Caco-2 (cell line): ENCODE measurements at places on chromosomes 16 and 17. TPM values are rescaled to one million over a fixed set of nuclear protein-coding genes. Genes with fewer than 3 reads are reported as not detected.
A peak's percentile ranks its signal among the peaks of the same experiment; 100 is the strongest.

DNA sequence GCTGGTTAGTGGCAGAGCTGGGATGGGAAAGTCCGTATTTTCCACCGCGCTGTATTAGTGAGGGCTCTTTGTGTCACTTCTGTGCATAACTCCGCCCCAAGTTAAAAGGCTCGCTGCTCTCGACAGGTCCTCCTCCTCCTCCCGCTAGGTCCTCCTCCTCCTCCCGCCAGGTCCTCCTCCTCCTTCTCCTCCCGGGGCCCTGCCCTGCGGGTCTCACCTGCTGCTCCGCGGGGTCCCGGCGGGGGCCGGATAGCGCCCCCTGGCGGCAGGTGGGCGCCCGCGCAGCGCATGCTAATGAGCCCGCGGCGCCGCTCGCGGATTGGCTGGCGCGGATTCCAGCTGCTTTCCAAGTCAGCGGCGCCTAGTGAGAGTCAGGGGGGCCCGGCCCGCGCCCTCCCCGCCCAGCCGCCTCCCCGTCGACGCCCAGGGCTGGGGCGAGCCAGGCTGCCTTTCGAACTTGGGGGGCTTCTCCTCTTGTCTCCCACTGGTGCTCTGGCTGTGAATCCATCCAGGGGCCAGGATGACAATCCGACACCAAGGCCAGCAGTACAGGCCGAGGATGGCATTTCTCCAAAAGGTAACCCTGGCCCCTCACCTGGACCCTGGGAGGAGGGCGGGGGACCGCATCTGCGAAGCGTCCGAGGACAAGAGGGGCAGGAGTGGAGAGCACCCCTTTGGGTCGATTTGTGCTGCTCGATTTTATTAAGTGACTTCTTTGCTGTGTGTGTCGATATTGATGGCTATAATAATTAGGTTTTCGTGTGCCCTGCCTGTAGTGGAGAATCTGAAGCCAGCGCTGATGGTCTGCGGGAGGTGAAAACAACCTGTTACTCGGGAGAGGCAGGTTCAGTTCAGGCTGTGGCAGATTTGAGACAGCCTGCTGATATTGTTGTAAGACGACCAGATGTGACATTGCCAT, at the start of gene RGS9:
Gene RGS9 (plus strand): TSS at position 350 of the 919 bp plus-strand sequence. CDS start 171 bp downstream, at position 521.
- no peaks in the 10 kb centered on the region for H3K27me3 ChIP-seq
- H3K36me3 ChIP-seq, result no peaks in the 10 kb centered on the region
- peaks cover 7% of the 10 kb centered on the region for H3K4me1 ChIP-seq

GRCh38 chr17:83007504-83008185, 71.8 kb upstream of the METRNL start:
- no peak overlapping the region for H3K27ac ChIP-seq
- no peaks in the 10 kb centered on the region for H3K4me1 ChIP-seq
- no peaks in the 10 kb centered on the region for H3K27me3 ChIP-seq
- DNase-seq, result no peak
- no peaks in the 10 kb centered on the region for H3K36me3 ChIP-seq

DNA sequence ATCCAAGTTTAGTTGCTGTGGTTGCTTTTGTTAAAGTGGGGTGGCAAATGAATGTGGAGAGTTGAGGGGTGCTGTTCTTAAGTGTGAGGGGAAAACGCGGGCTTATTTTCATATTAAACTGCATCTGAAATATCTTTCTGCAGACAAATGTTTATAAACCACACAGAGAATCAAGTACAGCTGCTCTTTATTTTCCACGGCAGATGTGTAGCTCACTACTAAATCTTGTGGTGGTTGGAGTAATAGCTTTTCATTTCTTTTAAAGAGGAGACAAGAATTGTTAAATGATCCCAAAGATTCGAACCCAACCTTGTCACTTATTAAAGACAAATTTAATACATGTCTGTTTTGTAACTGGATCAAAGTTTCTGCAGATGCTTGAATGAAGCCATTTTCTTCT, 2.1 kb downstream of the CLTC start:
- peak overlapping the region; percentile 100 for H3K27ac ChIP-seq
- H3K4me1 ChIP-seq, result peaks cover 47% of the 10 kb centered on the region
- H3K36me3 ChIP-seq, result no peaks in the 10 kb centered on the region
- no peaks in the 10 kb centered on the region for H3K27me3 ChIP-seq
- no peak for DNase-seq

DNA sequence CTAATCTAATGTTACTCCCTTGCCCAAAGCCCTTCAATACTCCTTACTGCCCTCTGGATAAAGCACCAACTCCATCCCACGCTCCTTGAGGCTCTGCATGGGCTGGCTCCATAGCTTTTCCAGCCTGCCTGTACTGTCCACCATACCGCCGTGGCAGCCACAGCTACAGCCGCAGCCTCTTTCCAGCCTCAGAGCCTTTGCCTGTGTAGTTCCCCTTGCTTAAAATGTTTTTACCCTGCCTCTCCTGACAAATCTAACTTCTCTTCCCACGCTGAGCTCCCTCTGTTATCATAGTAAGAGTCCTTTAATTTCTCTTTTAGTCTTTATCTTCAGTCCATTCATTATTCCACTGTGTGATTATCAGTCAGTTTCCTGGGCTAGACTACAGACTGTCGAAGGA, 22.0 kb downstream of the TEX14 start:
- no peak overlapping the region for H3K4me3 ChIP-seq
- DNase-seq, result no peak
- peaks cover 3% of the 10 kb centered on the region for H3K4me1 ChIP-seq
- H3K27ac ChIP-seq, result peak overlapping the region; percentile 40
- H3K36me3 ChIP-seq, result no peaks in the 10 kb centered on the region
- H3K27me3 ChIP-seq, result no peaks in the 10 kb centered on the region

GRCh38 chr17:49520386-49521087, 25.4 kb downstream of the NGFR start:
- H3K36me3 ChIP-seq, result no peaks in the 10 kb centered on the region
- no peak for DNase-seq
- H3K27ac ChIP-seq, result no peak overlapping the region
- no peaks in the 10 kb centered on the region for H3K27me3 ChIP-seq
- no peaks in the 10 kb centered on the region for H3K4me1 ChIP-seq
- H3K4me3 ChIP-seq, result no peak overlapping the region

DNA sequence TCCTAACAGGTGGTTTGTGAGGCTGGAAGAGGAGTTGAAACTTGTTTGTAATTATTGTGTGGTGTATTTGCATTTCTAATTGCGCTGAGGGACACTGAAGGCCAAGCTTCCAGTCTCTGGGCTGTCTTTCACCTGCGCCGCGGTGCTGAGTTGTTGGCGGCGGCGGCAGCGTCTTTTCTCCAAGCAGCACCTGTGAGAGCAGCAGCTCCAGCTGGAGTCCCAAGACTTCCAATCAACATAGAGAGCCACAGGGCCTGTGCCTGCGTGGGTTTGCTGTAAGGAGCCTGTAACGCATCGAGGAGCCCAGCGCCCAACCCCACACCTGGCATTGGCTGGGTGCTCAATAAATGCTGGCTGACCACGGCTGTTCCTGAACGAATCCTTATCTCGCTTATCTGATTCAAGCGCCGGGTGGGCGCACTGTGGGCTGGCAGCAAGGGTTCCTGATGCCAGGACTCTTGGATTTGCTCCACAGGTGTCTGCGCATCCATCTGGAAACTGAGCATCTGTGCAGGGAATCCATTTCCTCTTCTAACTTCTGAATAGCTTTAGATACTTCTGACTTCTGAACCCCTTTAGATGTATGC, 138.1 kb downstream of the ASIC2 start:
- no peaks in the 10 kb centered on the region; the same call in 1 of the 2 replicates for H3K27me3 ChIP-seq
- H3K4me3 ChIP-seq, result no peak overlapping the region
- no peak overlapping the region for H3K27ac ChIP-seq
- no peaks in the 10 kb centered on the region for H3K36me3 ChIP-seq
- DNase-seq, result no peak
- no peaks in the 10 kb centered on the region for H3K4me1 ChIP-seq

GRCh38 chr17:38879878-38880665, 10.2 kb downstream of the LASP1 start:
- H3K36me3 ChIP-seq, result peaks cover 14% of the 10 kb centered on the region
- DNase-seq, result peak; percentile 81
- peak overlapping the region; percentile 92 for H3K27ac ChIP-seq
- H3K27me3 ChIP-seq, result no peaks in the 10 kb centered on the region
- no peak overlapping the region for H3K4me3 ChIP-seq

DNA sequence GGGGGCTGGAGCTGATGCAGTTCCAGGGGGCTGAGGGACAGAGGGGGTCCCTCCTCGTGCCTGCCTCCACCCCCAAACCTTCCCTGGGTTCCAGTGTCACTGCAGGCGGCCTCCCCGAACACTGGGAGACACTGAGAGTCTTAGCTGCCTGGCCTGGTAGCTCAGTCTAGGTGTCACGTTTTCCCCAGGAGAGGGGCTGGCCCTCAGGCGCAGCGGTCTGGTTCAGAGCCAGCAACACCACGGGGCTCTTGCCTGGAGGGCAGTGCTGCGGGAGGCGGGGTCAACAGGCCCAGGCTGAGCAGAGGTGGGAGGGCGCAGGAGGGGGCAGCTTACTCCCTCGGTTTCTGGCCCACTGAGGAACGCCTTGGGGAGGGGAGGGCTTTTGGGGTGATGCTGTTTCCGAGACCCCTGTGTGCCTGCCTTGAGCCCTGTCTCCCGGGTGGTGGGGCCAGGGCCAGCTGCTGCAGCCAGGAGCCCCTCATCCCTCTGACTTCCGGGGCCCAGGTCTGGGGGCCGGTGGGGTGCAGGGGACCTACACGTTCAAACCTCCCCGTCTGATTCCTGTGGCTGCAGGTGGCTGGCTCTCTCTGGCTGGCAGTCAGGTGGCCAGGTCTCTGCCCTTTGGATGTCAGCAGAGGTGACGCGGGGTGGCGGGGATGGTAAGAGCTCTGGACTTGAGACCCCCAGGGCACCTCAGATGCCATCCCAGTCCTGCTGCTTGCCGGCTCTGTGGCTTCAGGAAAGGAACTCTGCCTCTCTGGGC, 89.3 kb upstream of the GSE1 start:
- H3K27ac ChIP-seq, result peak overlapping the region; percentile 89
- DNase-seq, result peak; percentile 78
- peaks cover 86% of the 10 kb centered on the region for H3K4me1 ChIP-seq

GRCh38 chr16:16850274-16850673, 471.3 kb downstream of the NPIPA7 start:
- H3K27me3 ChIP-seq, result no peaks in the 10 kb centered on the region
- no peaks in the 10 kb centered on the region for H3K36me3 ChIP-seq
- no peak for DNase-seq
- no peaks in the 10 kb centered on the region for H3K4me1 ChIP-seq

- H3K36me3 ChIP-seq, result no peaks in the 10 kb centered on the region
- H3K27me3 ChIP-seq, result no peaks in the 10 kb centered on the region
- DNase-seq, result no peak
- H3K4me1 ChIP-seq, result no peaks in the 10 kb centered on the region
- H3K4me3 ChIP-seq, result no peak overlapping the region
- no peak overlapping the region for H3K27ac ChIP-seq
Observed at GRCh38 chr17:10063730-10064241, 134.6 kb downstream of the GAS7 start.

- H3K36me3 ChIP-seq, result no peaks in the 10 kb centered on the region
- H3K4me1 ChIP-seq, result no peaks in the 10 kb centered on the region
- H3K4me3 ChIP-seq, result no peak overlapping the region
- DNase-seq, result no peak
- no peak overlapping the region for H3K27ac ChIP-seq
Observed at GRCh38 chr17:5582209-5583185, 1.8 kb downstream of the NLRP1 start.

DNA sequence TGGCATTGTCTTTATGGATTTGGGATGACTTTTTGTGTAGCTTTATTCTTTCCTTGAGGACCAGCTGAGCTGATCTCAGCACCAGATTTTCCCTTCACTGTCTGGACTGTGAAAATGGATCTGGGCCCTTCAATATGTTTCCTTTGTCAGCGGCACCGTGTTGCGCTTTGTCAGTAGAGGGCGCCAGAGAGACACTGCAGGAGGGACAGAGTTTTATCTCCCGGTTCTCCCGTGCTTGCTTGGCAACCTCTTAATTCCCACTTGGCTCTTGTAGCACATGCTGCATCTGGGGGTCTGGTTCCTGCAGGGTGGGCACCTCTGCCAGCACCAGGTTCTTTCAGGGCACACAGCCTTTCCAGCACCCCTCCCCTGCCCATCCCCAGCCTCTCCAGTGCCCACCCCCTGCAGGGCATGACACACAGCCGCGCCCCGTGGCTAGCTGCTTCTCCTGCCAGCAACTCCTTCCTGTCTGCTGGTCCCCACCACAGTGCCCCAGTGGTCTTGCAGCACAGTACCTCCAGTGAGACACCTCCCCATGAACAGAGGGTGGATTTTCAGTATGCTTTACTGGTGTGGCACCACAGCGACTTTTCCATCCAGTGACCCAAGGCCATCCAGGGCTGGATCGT, 19.6 kb downstream of the OR1D5 start:
- H3K4me1 ChIP-seq, result no peaks in the 10 kb centered on the region
- H3K4me3 ChIP-seq, result no peak overlapping the region
- DNase-seq, result no peak
- H3K27ac ChIP-seq, result no peak overlapping the region

- no peaks in the 10 kb centered on the region for H3K27me3 ChIP-seq
- H3K27ac ChIP-seq, result no peak overlapping the region
- H3K4me3 ChIP-seq, result no peak overlapping the region
- no peak for DNase-seq
- H3K4me1 ChIP-seq, result peaks cover 4% of the 10 kb centered on the region; the same call in 1 of the 2 replicates
Observed at GRCh38 chr17:82241183-82241925, 12.5 kb downstream of the SLC16A3 start.

GRCh38 chr16:20136446-20136968, 62.8 kb upstream of the GPR139 start:
- no peak overlapping the region for H3K27ac ChIP-seq
- H3K36me3 ChIP-seq, result no peaks in the 10 kb centered on the region
- no peaks in the 10 kb centered on the region for H3K4me1 ChIP-seq
- no peak for DNase-seq
- no peaks in the 10 kb centered on the region; the same call in 1 of the 2 replicates for H3K27me3 ChIP-seq

- no peak overlapping the region for H3K4me3 ChIP-seq
- H3K27me3 ChIP-seq, result no peaks in the 10 kb centered on the region
- DNase-seq, result no peak
- H3K36me3 ChIP-seq, result no peaks in the 10 kb centered on the region
Observed at GRCh38 chr17:61614219-61614618, 23.2 kb upstream of the NACA2 start.

FAM83G gene
- total RNA-seq, result 24.3 and 28.1 TPM in 2 replicates

DRC7 gene
- 1.1 and 1.2 TPM in 2 replicates for total RNA-seq

ATAD5 gene
- total RNA-seq, result 20.2 and 21.8 TPM in 2 replicates

KRT14 gene
- total RNA-seq, result not detected in 2 replicates

ZG16B gene
- 0.34 TPM in 1 of 2 replicates, not detected in the other for total RNA-seq

HDAC5 gene
- 25.9 and 27.0 TPM in 2 replicates for total RNA-seq

TMC5 gene
- 1.5 and 2.3 TPM in 2 replicates for total RNA-seq

MYH13 gene
- total RNA-seq, result not detected in 2 replicates

CES1 gene
- total RNA-seq, result 74.1 and 97.4 TPM in 2 replicates

KRT31 gene
- total RNA-seq, result not detected in 2 replicates

NOTUM gene
- total RNA-seq, result 11.1 and 13.0 TPM in 2 replicates
